ENCODE measurements at places on chromosomes 6 and 20.
A peak's percentile ranks its signal among the peaks of the same experiment; 100 is the strongest.

DNA sequence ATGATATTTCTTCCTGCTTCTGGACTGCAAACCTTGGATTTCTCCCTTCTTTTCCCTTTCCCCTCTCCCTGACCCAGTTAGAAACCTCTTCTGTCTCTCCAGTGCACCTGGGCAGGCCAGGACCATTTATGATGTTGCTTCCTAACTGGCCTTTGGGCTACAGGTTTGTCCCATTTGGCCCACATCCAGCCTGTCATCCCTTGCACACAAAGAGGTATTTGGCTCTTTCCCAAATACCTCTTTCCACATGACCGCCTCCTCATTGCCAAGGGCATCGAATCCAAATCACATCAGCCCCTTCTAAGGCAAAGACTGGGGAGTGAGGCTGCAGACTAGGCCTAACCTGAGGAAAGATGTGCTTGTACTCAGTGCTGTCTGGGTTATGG is 13.6 kb downstream of the FGD2 start:
- no peak for DNase-seq

GRCh38 chr6:169534039-169534421 is 167.8 kb downstream of the WDR27 start:
- DNase-seq = no peak

DNA sequence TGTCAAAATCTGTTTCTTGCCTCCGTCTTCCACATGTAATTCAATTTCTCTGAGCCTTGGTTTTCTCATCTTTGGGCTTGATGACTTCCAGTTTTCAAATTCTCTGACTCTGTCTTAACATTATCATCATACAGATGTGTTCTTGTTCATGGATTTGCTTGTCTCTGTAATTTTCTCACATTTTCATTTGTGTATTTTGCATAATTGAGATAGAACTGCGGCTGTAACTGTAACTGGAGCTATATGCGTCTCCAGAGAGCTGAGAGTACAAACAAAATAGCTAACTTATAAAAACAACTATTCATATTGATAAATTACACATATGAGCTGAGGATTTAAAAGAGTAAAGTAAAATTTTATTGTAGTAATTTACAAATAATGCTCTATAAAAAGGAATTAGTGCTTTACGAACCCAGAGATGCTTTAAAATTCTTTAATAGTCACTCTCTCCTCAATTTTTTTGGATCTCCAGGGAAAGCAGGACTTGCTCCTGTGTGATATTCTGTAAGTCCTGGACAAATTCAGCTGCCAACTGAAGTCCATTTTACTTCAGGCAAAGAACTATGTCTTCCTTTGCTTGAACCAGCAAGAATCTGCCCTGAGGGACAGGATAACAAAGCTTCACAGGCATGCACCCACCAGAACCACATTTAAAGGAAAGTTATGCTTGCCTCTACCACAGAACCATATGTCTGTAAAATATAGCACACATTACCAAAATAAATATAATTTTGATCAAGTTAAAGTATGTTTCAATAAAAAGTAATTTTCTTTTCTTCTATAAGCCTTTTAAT is 288.3 kb downstream of the KHDC1L start:
- peak; percentile 30 for DNase-seq

DNA sequence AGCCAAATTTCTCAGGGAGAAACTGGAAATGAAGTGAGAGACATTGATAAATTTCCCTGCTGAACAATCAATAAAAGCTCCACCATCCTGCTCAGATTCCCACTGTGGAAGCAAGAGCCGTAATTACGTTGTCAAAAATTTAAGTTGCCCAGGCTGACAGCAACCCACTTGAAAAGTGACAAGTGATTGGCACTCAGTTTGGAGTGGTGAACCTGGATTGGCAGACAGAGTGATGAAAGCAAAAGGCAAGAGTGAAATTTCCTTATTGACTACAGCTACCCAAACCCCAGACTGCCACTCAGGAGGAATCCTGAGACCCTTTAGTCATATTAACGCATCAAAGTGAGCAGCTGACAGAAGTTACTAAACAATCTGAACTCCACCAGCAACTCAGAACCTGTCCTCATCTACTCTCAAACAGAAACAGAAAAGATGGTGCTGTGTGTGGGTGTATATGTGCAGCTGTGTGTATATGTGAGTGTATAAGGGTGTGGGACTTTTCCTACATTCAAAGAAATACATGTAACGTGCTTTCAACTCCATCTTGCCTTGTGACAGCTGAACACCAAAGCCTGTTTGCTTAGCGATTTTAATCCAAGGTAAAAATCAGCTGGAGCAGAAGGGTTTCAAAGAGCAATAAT is 157.4 kb downstream of the PKHD1 start:
- DNase-seq = no peak

DNA sequence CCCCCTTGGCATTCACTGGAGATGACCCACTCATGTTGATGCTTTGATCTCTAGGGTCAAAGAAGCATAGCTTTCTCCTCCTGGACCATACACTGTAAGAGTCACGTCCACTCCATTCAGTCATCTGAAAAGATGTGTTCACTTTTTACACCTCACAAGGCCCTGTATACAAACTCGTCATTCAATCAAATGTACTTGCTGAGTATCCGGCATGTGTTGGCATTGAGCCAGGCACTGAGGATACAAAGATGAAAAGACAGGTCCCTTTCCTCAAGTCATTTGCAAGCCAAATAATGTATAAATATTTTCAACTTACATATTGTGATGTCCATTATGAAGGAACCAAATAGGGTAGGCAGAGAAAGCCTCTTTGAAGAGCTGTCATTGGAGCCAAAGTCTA is 32.6 kb upstream of the CSNK2A1 start:
- peak; percentile 96 for DNase-seq

DNA sequence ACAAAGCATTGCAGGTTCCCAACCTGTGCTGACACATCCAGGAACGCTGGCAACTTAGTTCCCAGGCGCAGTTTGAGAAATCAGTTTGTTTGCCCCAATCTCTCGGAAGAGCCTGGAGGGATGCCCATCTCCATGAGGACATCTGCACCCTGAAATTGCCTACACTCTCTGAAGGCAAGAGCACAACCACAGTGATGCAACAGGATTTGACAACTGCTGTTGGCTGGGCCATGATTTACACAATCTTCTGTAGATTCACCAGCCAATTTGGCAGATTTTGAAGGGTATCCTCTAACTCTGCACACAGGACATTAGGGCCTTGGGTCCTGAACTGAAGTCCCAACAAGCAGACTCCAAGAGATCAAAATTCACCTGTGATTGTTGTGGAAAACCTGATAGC is 3.4 kb downstream of the APMAP start:
- DNase-seq = no peak

- no peak for DNase-seq
Measured at GRCh38 chr6:44049163-44049988, 77.9 kb downstream of the MRPL14 start.

DNA sequence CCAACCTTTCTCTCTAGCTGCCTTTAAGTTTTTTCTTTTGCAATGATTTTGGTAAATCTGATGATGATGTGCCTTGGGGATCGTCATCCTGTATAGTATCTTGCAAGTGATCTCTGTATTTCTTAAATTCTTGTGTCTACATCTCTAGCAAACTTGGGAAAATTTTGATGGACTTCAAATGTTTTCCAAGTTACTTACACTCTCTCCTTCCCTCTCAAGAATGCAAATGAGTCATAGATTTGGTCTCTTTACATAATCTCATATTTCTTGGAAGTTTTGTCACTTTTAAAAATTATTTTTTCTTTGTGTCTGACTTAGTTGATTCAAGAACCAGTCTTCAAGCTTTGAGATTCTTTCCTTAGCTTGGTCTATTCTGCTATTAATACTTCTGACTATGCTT is 176.4 kb downstream of the TBC1D32 start:
- no peak for DNase-seq

GRCh38 chr6:12968839-12969558 is 252.4 kb downstream of the PHACTR1 start:
- no peak for DNase-seq

GRCh38 chr6:63732336-63732735 is 96.7 kb downstream of the PHF3 start:
- DNase-seq = no peak

DNA sequence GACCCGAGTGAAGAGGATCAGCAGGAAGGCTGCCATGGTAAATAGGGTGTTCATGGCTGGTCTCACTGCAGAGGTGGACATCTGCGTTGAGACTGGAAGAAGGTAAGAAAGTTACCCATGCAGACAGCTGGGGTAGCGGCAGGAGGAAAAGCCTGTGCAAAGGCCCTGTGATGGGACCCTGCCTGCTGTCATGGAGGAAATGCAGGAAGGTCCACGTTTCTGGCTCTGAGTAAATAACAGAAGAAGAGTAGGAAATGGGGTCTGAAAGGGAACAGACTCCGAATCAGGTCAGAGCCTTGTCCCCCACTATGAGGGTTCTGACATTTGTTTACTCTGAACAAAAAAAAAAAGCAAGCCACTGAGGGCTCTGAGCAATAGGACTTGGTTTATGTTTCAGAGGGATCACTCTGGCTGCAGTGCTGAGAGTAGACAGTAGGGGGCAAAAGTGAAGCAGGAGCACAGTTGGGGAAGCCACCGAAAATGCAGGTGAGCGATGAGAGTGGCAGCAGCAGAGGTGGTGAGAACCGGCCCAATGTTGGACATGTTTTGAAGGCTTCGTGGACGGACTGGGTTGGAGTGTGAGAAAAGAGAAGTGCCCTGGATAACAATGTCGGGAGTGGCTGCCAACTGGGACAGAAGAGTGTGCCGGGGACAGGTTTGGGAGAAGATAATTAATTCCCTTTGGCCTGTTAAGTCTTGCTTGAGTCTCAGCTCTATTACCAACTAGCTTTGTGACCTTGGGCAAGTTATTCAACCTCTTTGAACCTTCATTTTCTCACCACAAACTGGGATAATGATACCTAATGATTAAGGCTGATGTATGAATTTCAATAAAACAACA is 57.9 kb upstream of the MAP7 start:
- DNase-seq = peak; percentile 17

DNA sequence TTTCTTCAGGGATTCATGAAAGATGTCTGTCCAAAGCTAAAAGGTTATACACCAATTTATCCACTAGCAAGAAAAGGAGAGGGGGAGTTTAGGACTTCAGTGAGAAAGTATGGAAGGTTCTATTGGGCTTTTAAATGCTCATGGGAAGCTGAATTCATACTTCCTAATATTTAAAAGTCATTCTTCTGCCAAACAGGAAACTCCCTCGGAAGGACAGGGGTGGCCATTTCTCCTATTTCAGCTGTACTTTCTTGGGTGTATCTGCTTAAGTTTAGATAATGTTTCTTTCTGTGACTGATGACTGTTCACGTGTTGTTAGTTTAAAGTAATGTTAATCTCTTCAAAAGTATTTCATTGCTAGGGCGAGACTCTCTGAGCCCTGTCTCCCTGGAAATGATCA is 80.5 kb upstream of the IFNGR1 start:
- no peak for DNase-seq

DNA sequence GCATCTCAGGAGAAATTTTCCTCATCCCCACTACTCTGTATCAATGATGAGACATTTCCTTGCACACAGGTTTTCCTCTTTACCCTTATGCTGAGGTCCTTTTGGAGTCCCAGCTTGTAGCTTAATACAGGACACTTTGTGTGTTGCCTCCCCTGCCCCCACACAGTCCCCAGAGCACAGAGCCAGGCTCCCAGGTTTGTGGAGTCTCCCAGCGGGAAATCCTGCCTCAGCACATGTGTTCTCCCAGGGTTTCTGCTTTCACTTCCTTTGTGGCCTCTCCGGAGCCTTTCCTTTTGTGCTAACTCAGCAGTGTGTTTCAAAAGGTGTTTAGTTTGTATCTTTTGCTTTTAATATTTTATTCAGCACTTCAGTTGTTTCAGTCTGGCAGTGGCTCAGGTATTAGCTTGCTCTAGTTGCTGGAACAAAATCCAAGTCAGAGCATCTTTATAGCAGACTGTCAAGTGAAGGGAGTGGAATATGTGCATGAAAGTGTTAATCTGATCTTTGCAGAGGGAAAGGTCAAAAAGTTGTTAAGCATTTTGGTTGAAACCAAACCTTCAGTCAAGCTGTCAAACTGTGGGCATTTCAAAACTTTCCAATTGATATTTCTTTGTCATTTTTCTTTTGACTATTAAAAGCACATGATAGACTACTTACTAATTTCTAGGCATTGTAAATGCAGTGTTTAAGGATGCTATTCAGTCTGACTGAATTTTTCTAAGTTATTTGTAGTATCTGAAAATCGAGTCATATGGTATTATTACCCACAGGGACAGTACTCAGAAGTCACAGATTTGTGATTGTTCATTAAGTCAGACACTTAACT is 8.6 kb downstream of the SNX9 start:
- DNase-seq = no peak

GRCh38 chr20:2102585-2103460 is 1.2 kb downstream of the STK35 start:
- DNase-seq = peak; percentile 97

GRCh38 chr6:100257793-100258395 is 206.8 kb downstream of the SIM1 start:
- DNase-seq = no peak

- no peak for DNase-seq
Measured at GRCh38 chr6:74447013-74447412, 751.0 kb downstream of the CD109 start.

DNA sequence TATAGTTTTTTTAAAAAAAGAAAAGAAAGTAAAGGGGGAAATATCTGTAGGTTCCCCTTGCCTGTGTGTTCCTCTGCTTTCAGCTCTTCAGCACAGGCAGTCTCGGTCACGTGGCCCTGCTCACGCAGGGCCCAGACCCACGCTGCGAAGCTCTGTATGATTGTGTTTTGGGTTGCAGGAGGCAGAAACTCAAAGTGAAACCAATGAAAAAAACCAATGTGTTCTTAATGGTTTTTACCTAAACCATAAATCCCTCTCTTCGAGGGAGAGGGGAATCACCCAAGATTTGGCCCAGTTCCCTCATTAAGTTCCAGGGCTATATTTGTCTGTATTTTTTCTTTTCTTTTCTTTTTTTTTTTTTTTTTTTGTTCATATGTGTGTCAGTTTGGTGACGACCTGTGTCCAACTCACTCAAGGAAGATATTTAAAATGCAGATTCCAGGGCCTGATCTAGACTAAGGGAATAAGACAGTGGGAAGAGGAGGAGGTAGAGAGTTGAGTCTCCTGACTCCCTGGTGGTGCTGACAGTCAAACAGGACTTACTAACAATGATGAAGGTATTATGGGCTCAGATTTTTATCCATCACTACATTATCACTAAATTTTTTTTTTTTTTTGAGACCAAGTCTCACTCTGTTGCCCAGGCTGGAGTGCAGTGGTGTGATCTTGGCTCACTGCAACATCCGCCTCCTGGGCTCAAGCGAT is 33.8 kb upstream of the RREB1 start:
- no peak for DNase-seq

Data from NCI-H526 treated with DMSO at 0.1 percent for 48 hours (cell line).